Testis (tissue), 5 donors: ENCODE measurements at places on chromosomes 6 and 20. TPM values are rescaled to one million over a fixed set of nuclear protein-coding genes. Genes with fewer than 3 reads are reported as not detected.

DNA sequence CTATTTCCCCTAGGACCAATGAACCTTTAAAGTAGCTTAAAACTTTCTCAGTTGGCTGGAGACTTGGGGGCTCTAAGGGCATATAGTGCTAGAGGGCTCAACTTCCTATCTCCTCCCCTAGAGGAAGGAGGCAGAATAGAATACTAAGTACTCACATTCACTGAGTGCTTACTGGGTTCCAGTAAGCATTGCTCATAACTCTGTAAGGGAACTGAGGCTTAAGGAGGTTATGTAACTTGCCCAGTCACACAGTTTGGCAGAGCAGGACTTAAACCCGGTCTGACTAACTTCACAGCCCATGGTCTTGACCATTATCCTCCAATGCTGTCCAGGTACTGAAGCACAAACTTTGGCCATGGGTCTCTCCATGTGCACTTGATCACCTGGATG lies 12.5 kb downstream of the SESN1 start:
- H3K27me3 ChIP-seq: no peaks in the 10 kb centered on the region
- no peak overlapping the region for H3K4me3 ChIP-seq
- peak overlapping the region; percentile 31 for H3K27ac ChIP-seq
- no peaks in the 10 kb centered on the region for H3K36me3 ChIP-seq
- no peak for DNase-seq

PHACTR1 gene
- 7.6 TPM for total RNA-seq

- no peak for DNase-seq
- H3K36me3 ChIP-seq: no peaks in the 10 kb centered on the region
- no peaks in the 10 kb centered on the region for H3K27me3 ChIP-seq
- no peak overlapping the region for H3K4me3 ChIP-seq
- no peak overlapping the region for H3K27ac ChIP-seq
Measured at GRCh38 chr6:16904957-16905356, 143.7 kb upstream of the ATXN1 start.

DNA sequence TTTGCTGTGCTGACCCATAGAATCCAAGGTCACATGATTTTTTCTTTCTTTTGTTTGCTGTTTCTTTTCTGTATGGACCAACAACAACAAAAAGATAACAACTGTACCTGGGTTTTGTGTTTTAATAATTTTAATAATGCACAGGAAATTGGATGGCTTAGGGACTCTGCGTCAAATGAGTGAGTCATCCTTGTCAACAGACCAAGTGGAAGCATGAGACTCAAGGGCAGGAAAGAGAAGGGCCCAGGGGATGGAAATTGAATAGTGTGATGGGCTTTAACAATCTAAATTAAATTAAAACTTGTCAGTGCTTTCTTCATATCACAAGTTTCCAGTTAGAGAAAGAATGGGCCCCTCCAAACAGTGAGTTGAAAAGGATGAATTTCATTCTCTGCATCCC lies 413.0 kb downstream of the PREX1 start:
- H3K36me3 ChIP-seq: no peaks in the 10 kb centered on the region
- no peak overlapping the region for H3K4me3 ChIP-seq
- no peaks in the 10 kb centered on the region for H3K27me3 ChIP-seq
- H3K27ac ChIP-seq: no peak overlapping the region
- no peaks in the 10 kb centered on the region for H3K4me1 ChIP-seq

DNA sequence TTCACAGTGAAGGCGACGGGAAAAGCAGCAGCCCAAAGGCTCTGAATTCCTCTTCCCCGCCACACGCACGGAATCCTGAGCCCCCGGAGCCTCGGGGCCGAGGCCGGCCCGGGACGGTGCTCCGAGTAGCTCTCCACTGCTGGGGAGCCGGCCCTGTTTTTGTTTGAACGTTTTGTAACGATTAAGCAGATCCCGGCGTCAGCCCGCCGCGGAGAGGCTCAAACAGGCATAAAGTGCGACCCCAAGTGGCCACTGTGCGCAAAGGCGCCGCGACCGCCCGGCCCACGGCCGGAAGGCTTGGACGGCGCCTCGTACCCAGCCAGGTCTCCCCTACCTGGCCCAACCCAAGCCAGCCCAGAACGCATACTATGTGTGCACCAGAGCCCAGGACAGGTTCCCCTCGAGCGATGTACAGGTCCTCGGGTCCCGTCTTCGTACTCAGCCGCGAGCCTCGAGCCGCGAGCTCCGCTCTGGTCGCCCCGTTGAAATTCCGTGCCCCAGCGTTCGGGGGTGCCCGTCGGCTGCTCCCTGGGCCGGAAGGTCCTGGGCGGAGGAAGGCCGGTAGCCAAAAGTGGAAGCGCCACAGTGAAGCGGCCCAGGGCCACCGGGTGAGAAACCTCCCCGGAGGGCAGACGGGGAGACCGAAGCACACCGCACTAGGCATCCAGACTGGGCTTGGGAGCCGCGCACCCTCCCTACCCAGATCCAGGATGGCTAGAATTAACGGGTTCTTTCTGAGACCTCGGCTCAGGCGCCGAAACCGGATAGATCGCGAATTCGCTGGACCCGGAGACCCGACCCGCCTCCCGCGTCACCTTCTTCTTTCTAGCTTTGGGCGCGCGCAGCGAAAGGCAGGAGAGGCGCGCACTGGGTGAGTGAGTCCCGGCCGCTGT lies 1.2 kb upstream of the MAFB start:
- DNase-seq: peak; percentile 94
- peaks cover 7% of the 10 kb centered on the region for H3K4me1 ChIP-seq
- H3K27ac ChIP-seq: peak overlapping the region; percentile 85
- H3K4me3 ChIP-seq: peak overlapping the region; percentile 71

- H3K27me3 ChIP-seq: no peaks in the 10 kb centered on the region
- no peaks in the 10 kb centered on the region for H3K4me1 ChIP-seq
- H3K27ac ChIP-seq: no peak overlapping the region
- no peak overlapping the region for H3K4me3 ChIP-seq
- no peaks in the 10 kb centered on the region for H3K36me3 ChIP-seq
Measured at GRCh38 chr20:36506253-36506652, 35.1 kb upstream of the MYL9 start.

BYSL gene
- 18.7 TPM for total RNA-seq

RAB44 gene
- 0.24 TPM for total RNA-seq

- H3K27me3 ChIP-seq: no peaks in the 10 kb centered on the region
- no peak for DNase-seq
- no peak overlapping the region for H3K27ac ChIP-seq
- H3K4me3 ChIP-seq: no peak overlapping the region
Measured at GRCh38 chr20:5181958-5182357, 55.1 kb downstream of the CDS2 start.

- DNase-seq: no peak
- no peaks in the 10 kb centered on the region for H3K36me3 ChIP-seq
- H3K4me1 ChIP-seq: no peaks in the 10 kb centered on the region
Measured at GRCh38 chr6:148836751-148837150, 89.9 kb downstream of the UST start.

- H3K36me3 ChIP-seq: no peaks in the 10 kb centered on the region
- H3K4me3 ChIP-seq: no peak overlapping the region
- H3K4me1 ChIP-seq: peaks cover 3% of the 10 kb centered on the region
- H3K27me3 ChIP-seq: no peaks in the 10 kb centered on the region
- no peak overlapping the region for H3K27ac ChIP-seq
- DNase-seq: no peak
Measured at GRCh38 chr6:169169375-169169774, 84.3 kb downstream of the THBS2 start.

DNA sequence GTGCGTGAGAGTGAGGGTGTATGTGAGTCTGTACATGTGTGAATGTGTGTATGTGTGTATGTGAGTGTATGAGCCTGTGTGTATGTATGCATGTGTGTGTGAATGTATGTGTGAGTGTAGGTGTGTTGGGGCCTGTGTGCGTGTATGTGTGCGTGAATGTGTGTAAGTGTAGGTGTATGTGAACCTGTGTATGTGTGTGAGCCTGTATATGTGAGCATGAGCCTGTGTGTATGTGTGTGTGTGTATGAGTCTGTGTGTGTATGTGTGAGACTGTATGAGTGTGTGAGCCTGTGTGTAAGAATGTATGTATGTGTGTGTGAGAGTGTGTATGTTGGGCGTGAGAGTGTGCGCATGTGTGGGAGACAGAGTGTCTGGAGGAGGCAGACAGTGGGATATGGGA lies 15.8 kb upstream of the SULF2 start:
- H3K4me3 ChIP-seq: no peak overlapping the region
- no peaks in the 10 kb centered on the region for H3K36me3 ChIP-seq
- H3K27ac ChIP-seq: no peak overlapping the region
